ENCODE measurements at places on chromosomes 5 and 9.

GRCh38 chr5:95557841-95558240, 2.9 kb downstream of the ARSK start:
- no peak for DNase-seq

DNA sequence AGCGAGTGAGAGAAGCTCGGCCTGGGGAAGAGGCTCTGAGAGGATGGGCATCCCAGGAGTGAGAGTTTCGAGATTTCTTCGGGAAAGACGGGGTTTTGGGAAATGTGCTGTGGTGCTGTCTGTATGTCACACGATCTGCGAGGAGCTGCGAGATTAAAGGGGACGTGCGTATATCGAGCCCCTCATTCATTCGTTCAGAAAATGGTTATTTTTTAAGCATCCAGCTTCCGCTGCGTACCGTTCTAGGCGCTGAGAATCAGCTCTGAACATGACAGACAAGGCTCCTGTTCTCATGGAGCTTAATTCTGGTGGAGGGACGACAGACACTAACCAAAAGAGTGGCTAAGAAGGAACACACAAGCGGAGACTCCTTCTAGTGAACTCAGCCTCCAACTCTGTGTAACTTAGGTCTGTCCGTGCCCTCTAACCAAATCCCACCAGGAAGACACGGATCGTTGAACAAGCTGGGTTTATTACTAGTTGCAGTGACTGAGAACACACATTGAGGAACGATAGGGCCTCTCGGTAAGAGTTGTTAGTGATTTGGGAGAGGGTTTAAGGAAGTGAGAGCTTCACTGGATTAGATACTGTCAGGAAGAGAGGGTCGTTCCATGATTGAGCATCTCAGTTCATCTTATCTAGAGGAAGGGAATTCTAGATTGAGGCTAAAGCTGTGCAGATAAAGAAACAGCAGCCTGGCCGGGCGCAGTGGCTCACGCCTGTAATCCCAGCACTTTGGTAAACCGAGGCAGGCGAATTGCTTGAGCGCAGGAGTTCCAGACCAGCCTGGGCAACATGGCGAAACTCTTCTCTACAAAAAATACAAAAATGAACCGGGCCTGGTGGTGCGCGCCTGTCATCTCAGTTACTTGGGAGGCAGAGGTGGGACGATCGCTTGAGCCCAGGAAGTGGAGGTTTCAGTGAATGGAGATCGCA, 1.0 kb upstream of the FBXW11 start:
- peak; percentile 38 for DNase-seq

DNA sequence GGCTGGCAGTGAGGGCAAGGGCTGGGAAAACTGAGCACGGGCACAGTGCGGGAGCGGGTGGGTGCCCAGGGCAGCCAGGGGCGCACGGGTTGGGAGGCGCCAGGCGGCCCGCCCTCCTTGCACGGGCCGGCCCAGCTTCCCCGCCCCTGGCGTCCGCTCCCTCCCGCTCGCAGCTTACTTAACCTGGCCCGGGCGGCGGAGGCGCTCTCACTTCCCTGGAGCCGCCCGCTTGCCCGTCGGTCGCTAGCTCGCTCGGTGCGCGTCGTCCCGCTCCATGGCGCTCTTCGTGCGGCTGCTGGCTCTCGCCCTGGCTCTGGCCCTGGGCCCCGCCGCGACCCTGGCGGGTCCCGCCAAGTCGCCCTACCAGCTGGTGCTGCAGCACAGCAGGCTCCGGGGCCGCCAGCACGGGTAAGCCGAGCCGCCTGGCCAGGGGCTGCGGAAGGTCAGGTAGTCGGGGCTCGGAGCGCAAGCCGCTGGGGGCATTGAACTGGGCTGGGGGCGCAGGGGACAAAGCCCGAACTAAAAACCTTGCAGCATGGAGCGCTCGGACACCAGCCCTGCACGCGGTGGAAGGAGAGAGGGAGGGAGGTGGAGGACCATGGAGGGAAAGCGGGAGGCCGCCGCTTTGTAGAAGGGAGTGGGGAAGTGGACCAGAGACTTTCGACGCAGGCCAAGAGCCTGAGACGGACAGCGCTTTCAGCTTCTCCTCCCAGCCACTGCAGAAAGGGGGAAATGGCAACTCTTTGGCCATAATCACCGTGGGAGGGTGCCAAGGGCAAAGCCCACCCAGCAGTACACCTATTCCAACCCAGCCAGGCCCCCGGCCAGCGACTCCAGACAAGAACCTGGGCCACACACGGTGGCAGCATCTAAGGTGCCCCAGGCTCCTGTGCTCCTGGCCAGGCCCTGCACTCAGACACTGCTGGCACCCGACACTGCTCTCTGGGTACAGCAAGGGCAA, at the start of gene TGFBI:
Gene TGFBI, plus strand, starts transcription at position 207 of the 961 bp plus-strand sequence. Its CDS starts 68 bp downstream, at position 275.
- peak; percentile 86 for DNase-seq

DNA sequence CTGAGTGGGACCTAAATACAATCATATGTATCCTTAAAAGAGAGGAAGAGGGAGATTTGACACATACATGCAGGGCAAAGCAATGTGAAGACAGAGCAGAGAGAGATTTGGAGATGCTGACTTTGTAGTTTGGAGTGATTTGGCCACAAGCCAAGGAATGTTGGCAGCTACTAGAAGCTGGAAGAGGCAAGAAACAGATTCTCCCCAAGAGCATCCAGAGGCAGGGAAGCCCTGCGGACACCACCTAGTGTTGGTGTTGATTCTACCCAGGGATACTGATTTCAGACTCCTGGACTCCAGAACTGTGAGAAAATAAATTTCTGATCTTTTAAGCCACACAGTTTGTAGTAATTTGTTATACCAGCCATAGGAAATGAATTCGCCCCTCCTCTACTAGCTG, 64.9 kb upstream of the OSMR start:
- no peak for DNase-seq

DNA sequence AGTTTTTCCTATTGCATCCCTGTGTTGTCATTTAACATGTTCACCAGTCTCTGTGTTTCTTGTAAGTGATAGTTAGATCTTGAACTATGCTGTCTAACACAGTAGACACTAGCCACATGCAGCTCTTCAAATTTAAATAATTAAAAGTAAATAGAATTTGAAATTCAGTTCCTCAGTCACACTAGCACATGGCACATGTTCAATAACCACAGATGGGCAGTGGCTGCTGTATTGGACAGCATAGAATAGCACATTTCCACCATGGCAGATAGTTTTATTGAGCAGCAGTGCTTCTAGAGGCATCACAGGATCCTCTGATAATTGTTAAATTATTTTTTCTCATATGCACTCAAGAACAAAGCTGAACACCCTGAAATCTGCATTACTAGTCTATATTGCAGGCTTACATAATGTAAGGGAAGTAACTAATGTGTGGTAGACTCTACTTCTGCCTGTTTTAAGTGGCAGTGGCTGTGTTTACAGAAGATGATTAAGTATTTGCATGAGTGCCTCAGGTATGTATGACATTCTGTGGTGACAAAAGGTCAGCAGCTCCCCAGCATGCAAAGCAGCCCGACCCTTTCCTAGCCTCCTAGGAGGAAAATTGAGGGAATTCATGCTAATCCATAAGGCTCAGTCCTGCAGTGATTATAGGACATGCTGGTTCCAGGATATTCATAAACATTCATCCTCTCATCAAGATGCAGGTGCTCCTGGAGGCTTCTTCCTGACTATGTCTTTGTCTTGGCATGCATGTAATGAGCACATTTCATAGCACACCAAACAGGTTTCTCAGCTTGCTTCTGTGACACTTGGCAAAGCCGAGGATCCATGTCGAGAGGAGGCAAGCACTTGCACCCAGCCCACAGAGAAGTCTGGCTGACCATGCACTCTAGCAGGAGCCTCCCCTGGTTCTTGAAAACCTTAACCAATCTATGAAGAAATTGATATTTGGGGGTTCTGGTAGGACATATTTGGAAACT, 45.5 kb downstream of the SH3RF2 start:
- DNase-seq, result peak; percentile 50

DNA sequence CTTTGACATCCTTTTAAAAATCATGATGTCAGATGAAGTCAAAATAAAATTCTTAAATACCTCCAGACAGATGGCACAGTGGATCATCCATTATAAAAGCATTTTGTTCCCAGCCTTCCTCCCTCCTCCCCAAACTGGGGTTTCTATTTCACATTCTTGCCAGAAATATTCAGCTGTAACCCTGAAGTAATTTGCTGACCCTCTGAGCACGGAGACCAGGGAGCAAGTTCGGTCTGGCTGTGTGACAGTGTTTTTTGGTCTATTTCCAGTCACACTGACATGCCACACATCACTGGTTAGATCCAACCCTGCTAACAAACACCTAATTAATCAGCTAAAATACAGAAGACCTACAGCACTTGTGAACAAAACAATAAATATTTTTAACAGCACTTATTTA, 126.2 kb upstream of the DMRT1 start:
- DNase-seq, result no peak

DNA sequence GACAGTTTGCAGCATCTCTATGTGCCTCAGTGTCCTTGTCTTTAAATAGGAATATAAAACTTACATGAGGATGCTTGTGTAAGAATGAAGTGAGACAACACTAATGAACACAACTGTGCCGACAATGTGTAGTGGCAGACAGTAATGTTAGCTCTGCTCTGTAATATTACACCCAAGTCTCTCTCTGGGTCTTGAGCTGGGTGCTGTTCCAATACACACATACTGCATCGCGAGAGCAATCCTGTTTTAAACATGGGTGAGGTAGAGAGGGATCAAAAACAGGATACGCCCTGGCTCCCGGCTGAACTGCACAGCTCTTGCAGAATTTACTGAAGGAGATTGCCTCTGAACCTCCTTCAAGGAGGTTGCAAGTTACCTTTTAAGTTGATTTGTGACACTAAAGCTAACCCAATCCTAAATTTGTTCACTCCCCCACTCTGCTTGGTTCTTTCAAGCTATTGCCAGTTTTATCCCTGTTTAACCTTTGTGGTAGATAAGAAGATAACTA, 155.2 kb upstream of the ISL1 start:
- no peak for DNase-seq

DNA sequence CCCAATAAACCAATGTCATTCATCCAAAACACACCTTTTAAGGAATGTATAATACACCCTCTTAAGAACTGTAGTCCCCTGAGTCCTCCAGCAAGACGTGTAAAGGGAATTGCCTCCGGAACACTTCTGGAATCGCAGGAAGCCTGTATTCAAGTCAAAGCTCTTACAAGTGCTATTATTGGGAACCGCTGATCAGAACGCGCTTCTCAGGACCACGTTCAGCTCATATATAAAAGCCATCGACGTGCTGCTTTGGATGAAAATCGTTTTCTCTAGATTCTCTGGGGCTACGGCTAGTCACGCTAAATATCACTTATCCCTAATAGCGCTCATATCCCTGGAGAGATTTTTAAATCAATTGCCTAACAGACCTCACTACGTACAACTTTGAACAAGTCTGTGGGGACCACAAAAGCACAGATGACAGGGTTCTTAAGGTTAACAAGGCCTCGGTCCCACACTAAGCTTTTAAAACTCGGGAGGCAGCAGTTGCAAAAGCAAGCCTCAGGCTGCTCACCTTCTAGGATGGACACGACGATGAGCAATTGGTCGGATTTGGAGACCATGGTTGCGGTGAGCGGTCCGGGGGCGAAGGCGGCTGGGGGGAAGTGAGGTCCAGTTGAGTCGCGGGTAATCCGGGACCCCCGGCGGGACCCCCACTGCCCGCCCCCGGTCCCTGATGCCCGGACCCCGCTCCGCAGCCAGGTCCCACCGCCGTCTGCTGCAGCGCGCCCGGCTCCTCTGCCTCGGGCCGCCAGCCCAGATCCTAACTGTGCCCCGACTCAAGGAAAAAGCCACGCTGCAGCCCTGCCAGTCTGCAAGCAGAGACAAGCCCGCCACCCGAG, 548 bp downstream of the CEP120 start:
- peak; percentile 27 for DNase-seq
